ENCODE measurements at places on chromosomes 6 and 20.

- DNase-seq, result no peak
These were observed 234.5 kb downstream of the LRFN2 start for GRCh38 chr6:40352527-40353170.

- DNase-seq, result peak; percentile 76
These were observed 3.1 kb upstream of the CABLES2 start for GRCh38 chr20:62409931-62410745.

- DNase-seq, result no peak
These were observed 18.0 kb upstream of the TBC1D22B start for GRCh38 chr6:37239526-37239925.

DNA sequence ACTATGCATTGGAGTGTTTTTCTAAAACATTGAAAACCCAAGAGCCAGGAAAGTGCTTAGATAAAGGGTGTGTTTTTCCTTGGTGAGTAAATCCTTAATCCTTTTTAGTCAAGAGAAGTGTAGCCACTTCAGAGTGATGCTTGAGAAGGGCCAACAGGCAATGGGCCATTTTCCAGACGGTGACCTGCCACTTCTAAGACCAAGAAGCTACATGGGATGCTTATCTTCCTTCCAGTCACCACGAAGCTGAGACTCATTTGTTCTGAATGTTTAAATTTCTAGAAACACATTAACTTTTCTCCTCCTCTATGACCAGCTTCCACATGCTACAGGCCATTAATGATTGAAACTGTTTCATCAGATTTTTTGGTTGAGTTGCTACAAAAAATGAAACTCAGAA is 34.4 kb upstream of the NHSL1 start:
- no peak for DNase-seq

GRCh38 chr6:43823390-43823789 is 53.4 kb downstream of the VEGFA start:
- DNase-seq, result no peak

GRCh38 chr6:48078120-48078519 is 32.9 kb downstream of the PTCHD4 start:
- DNase-seq, result no peak

DNA sequence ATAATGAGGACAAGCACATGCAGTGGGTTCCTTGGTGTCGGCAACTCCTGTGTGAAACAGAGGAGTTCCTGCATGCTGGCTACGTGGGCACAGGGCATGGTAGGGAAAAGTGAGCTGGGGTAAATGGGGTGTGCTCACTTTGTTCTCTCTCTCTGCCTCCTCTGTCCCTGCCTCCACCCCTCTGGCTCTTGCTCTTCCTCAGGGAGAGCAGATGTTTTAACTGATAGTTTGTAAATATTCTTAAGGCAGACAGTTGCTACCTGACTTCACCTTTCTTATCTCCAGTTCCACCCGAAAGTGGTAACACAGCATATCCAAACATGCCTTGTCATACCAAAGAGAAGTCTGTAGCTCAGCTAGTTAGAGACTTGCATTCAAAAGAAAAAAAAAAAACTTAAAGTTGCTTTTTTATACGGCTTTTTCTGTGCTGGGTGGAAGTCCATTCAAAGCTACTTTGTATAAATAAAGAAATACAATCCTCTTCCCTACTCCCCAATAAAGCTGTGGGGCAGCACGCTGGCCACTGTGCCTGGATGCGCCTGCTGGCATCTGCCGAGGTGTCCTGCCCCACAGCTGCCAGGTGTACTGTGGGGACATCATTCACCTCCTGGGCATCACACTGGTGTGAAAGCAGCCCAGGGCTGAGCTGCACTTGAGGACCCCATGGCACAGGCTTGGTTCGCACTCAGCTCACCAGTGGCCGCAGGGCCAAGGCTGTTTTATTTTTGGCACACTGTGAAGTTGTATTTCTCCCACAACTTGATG is 93.6 kb downstream of the FOXC1 start:
- no peak for DNase-seq

DNA sequence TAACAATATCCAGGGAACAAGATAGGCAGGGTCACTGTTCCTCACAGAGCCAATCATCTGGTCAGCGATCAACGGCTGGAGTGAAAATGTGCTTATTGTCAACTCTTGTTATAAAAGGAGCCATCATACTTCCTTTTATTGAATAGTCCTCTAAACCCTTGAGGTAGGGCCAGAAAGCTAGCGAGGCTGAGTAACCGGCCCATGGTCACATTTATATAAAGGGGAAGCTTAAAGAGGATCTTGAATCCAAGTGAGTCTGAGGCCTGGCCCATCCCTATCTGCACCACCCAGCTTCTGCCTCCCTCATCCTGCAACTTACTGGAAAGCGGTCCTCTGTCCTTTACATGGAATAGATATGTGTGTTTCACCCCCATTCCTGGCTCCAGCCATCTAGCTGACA is 9.5 kb downstream of the PHACTR3 start:
- DNase-seq, result no peak

GRCh38 chr6:73969971-73970970 is 274.3 kb downstream of the CD109 start:
- no peak for DNase-seq

DNA sequence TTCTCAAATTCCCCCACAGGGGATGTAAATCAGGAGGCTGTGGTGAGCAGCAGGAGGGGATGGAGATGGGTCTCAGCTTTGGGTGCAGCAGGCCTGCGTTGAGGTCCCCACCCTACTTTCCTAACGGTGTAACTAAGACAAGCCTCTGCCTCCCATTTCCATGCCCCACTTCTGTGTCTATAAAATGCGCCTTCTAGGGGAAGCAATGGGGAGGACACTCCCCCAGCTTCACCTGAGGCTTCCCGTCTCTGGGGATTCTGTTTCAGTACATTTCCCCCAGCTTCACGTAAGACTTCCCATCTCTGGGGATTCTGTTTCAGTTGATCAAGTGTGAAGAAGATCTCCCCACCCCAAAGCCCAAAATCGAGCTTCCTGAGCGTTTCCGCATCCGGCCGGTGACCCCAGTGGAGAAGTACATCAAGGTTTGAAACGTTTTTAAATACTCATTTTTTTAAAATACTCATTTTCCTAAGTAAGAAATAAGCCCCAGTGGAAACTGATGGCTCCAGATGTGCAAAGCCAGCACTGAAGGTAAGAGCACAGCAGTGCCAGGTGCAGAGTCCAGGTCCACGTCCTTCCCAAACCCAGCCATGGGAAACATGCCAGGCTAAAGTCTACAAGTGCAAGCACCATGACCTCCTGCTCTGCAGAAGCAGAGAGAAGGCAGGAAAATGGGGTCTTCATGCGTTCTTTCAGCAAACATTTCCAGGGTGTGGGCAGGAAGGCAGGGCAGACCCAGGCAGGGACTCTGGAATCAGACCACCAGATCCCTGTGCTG is 73.1 kb downstream of the ANKRD60 start:
- DNase-seq, result no peak

- no peak for DNase-seq
These were observed 422.9 kb upstream of the CHD6 start for GRCh38 chr20:42041000-42041565.

DNA sequence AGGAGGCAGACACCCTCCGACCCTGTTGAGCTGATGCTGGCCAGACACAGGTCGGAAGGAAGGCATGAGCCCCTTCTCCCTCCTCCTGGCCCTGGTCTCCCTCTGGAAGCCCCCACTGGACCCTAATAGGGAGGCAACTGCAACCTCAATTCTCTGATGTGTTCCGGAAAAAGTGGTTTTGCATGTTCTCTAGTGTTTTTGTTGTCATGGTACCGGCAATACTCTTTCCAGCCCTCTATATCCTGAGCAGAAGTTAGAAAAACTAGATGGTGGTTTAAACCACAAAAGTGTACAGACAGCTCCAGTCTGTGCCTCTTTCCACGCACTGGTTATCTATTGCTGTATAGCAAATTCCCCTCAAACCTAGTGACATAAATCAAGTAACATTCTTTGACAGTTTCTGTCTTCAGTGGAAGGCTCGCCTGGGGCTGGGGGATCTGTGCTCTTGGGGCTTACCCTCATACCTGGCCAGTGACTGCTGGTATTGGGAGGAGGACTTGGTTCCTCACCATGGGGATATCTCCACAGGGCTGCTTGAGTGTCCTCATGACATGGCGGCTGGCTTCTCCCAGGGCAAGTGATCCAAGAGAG is 37.0 kb downstream of the SYTL3 start:
- peak; percentile 75 for DNase-seq

DNA sequence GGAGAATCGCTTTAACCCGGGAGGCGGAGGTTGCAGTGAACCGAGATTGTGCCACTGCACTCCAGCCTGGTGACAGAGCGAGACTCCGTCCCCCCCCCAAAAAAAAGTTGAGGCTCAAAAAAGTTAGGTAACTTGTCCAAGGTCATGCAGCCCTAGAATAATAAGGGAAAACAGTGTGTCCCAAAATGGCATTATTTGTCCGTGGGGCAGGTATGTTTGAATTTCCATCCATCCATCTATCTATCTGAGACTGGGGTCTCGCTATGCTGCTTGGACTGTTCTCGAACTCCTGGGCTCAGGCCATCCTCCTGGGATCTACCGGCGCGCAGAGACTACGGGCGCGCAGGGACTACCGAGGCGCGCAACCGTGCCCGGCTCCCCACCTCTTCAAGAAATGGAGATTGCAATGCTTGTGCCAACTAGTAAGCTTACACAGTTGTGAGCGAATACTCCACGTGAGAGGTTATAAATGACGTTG is 374 bp upstream of the ABCC10 start:
- DNase-seq, result no peak

- no peak for DNase-seq
These were observed 131.1 kb upstream of the HSF2 start for GRCh38 chr6:122268394-122268793.

GRCh38 chr6:44485601-44486401 is 98.3 kb downstream of the CDC5L start:
- DNase-seq, result peak; percentile 30

- no peak for DNase-seq
These were observed 115.0 kb downstream of the TSHZ2 start for GRCh38 chr20:53087037-53087777.

GRCh38 chr6:158575550-158575949 is 15.7 kb downstream of the TMEM181 start:
- no peak for DNase-seq

- no peak for DNase-seq
These were observed 158.1 kb upstream of the RPS6KA2 start for GRCh38 chr6:166785131-166785530.

DNA sequence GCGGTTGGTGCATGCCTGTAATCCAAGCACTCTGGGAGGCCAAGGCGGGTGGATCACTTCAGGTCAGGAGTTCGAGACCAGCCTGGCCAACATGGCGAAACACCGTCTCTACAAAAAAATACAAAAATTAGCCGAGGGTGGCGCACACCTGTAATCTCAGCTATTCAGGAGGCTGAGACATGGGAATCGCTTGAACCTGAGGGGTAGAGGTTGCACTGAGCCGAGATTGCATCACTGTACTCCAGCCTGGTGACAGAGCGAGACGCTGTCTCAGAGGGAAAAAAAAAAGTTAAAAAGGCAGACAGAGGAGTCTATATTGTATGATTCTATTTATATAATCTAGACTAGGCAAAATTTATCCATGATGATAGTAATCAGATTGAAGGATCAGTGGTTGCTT is 27.3 kb upstream of the PLCG1 start:
- DNase-seq, result no peak

DNA sequence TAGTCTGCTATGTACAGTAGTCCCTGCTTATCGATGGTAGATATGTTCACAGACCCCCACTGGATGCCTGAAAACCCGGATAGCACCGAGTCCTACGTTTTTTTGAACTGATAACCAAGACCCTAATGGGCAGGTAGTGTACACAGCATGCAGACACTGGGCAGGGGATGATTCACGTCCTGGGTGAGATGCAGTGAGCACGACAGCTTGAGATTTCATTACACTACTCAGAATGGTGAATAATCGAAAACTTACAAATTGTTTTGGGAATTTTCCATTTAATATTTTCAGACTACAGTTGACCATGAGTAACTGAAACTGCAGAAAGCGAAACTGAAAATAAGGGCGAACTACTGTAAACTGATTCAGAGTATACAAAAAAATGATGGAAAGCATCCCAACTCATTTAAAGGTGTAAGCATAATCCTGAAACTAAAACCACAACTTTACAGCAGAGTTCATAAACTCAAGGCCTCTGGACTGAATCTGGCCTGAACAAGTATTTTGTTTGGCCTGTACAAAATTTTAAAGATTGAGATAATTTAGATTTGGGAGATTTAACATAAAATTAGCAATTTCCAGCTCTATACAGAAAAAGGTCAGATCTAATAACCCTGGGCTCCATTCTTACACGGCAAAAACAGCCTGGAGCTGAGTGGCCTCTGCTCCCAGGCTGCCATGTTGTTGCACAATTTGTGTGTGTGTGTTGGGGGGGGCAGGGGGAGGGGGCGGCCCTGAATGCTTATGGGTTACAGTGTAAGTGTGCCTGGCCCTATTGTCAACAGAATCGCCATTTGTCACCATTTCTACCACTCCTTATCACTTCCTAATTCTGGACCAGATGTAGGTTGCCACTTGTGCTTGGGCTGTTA is 34.9 kb downstream of the RNF24 start:
- DNase-seq, result peak; percentile 77

DNA sequence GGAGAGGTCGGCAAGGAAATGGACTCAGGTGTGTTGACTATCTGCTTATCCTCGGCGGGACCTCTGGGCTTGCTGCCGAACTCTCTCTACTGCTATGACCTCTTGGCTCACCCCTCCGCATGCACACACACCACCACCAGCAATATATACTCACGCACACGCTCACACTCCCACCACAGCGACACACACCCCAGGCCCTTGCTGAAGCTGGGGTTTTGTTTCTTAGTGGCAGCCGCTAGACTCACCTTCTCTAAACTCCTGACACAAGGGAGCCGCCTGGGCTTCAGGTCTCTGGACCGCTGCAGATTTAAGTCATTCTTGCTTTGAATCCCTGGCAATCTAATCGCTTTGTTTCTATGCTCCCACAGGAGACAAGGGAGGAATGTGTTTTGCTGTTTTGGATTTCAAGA is 59.4 kb upstream of the BACH2 start:
- DNase-seq, result no peak

DNA sequence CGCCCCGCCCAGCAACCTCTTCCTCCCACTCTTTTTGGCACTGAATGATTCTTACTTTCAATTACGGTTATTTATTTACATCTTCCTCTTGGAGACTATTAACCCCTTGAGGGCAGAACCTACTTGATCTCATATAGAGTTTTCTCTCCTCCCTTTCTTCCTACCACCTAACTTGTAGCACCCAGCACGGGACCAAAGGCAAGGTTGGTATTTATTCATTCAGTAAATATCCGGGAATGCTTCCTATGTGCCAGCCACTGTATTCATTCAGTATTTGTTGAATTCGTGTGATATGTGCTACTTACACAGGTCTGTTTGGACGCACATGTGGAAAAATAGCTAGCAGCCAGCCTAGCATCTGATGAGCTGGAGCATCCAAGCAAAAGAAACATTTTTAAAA is 1.3 kb upstream of the CNKSR3 start:
- no peak for DNase-seq

DNA sequence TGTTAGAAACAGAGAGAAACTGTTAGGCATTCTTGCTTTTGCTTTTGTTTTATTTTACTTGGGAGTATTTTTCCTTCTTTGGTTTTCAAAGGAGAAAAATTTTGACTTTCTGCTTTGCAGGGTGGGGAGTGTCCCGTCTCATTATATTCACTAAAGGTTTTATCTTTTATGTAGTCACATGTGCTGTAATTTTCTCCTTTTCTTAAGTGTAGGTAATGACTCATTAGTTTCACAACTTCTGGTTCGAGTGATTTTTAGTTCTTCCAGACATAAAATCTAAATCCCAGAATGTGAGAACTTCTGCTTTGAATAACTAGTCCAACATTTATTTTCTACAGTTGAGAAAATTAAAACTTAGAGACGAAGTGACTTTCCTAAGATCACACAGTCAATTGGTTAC is 37.7 kb downstream of the ADGRF1 start:
- DNase-seq, result no peak

GRCh38 chr20:891706-892080 is 24.4 kb downstream of the ANGPT4 start:
- no peak for DNase-seq

GRCh38 chr6:110769923-110770322 is 45.3 kb downstream of the CDK19 start:
- no peak for DNase-seq

Data from activated effector memory CD4-positive, alpha-beta T cell treated with anti-CD3 and anti-CD28 coated beads, Interleukin-2, amount 50 U/mL, for 16 hours (primary cell).